Endothelial cell (in vitro differentiated cells): ENCODE measurements at places on chromosomes 5 and 9.

GRCh38 chr5:128407944-128408343 is 130.1 kb downstream of the FBN2 start:
- no peak for DNase-seq

DNA sequence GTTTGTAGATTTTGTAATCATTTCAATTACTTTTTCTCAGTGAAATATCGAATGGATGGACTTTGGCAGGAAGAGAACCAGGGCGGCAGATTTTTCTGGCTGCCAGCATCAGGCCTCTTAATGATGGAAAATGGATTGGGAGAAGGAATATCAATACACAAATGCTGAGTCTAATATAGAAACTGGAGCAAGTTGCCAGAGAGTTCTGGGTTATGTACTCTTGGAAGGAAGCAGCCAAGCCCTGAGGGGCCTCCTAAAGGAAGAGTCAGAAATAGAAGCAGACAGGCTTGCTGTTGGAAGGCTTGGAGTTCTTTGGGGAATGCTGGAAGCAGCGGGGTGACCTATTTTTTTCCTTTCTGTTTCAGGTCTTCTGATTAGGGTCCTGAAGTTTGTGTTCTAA is 428.6 kb downstream of the DMAC1 start:
- DNase-seq = no peak

DNA sequence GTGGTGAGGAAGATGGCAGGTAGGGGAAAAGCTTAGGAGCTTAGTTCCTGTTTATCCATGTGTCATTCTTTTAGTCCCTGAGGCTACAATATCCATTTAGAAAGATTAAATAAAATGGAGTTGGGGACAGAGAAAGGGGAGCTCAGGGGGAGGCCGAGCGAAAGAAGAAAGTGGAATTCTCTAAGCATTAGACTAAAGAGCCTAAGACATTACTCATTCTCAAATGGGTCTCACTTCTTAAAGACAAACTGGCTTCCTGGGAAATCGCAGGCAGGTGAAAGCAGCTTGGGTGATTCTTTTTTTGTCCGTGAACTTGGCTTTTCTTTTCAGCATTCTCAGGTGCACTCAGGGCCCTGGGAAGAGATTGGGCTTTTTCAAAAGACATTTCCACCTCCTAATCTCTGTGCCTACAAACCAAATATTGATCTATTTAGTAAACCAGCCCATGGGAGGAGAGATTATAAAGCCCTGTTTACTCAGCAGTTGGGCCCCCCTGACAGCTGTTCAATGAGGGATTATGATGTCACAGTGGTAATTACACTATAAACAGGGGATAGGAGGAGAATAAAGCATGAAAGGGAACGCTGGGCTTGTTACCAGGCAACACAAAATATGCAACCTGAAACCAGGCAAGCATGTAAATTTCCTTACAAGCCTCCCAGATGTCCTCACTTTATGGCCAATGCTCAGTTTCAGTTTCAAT is 584.0 kb downstream of the ACTL7B start:
- no peak for DNase-seq

DNA sequence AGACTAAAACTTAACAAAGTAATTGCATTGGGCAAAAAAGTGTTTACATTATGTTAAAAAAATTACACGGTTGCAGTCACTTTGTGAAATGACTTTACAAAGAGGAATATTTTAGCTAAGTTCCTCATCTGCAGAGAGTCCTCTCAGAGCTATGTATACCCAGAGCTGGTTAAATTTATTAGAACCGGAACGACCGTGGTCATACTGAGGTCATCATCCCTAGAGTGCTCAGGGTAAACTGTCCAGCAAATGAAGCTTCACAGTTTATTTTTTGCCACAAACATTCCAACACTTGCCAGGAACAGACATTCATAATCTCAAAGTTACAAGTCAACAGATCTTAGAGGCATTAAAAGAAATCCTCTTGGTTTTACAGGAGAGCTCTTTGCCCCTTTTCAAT is 897 bp downstream of the ROPN1L start:
- DNase-seq = no peak

- DNase-seq = no peak
Measured at GRCh38 chr5:64210866-64211265, 45.2 kb downstream of the RNF180 start.

DNA sequence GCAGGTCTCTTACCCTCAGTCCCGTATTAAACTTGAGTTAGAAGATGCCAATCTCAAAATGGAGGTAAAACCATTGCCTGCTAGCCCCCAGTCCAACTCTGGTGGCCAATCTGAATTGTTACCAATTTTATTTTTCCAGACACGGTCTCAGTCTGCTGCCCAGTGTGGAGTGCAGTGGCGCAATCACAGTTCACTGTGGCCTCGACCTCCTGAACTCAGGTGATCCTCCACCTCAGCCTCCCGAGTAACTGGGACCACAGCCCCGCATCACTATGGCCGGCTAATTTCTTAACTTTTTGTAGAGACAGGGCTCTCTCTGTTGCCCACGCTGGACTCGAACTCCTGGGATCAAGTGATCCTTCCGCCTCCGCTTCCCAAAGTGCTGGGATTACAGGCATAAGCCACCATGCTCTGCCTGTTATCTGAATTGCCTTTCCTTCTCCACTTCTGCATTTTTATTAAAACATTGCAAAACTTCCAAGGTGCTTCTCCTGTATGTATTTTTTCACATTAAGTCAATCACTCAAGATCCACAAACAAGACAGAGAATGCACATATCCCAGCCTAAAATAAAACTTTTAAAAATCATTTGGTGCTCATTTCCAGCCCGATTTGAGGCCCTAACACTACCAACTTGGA is 2.3 kb downstream of the FANCC start:
- no peak for DNase-seq

DNA sequence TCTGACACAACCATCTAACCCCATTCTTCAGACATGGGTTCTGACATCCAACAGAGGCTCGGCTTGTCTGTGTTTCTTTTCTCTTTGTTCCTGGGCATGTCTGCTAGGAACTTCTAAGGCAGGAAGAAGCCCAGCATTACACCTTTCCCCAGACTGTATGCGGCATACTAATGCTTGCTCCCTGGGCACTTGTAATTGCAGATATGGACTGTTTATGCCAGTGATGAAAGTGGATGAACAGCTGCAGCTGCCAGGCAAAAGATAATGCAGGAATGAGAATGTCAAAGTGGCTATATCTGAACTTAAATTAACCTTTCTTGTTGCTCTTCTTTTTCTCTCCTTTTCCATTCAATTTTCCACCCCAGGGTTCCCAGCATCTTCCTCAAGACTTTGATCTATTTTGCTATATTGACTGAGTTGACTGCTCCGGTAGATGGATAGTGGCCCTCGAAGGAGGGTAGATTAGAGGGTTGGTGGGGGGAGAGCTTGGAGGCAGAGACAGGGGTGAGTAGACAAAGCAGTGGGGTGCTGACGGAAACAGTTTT is 344.4 kb downstream of the MAN2A1 start:
- DNase-seq = no peak

DNA sequence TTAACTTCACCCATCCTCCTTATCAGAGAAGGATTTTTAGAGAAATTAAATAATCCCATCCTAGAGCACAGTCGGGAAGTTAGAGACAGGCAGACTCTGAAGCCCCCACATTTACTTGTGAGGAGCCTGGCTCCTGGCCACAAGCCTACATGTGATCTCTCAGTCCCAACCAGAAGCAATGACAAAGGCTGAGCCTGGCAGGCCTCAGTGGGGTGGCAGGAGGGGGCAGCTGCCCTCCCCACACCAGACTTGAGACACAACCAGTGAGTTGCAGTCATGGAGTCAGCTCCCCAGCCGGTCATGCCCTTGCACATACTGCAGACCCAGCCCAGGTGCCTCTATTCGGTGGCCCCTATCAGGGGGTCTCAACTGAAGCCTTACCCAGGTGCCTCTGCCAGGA is 11.0 kb downstream of the NAIF1 start:
- no peak for DNase-seq

- DNase-seq = no peak
Measured at GRCh38 chr5:127865273-127865672, 162.1 kb downstream of the CCDC192 start.

DNA sequence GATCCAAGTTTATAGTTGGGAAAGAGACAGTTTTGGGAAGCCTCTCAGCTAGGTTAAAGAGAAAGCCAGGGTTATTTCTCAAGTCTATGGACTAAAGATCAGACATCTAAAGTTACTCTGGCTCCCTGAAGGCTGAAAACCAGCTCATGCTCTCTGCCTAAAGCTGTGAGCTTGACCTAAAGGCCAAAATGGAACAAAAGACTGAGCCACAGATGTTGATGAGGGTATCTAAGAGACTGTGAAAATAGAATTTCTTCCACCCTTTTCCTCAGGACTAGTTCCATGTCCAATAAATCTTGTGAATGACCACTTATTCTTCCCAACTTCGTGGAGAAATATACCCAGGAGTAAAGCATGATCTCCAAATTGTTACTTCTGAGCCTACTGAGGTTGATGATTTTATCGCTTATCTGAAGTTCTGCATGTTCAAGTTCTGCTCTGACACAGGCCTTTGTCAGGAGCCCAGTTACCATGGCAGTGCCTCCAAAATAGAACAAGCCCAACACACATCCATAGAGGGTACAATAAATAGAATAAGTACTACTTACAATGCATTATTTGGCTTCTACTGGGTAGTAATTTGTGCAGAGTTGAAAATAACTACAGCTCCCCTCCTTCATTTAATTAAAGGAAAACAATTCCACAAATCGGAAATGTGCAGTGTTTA is 373.6 kb downstream of the NTRK2 start:
- no peak for DNase-seq

GRCh38 chr9:130172161-130172857 is at the start of gene NCS1:
NCS1 (plus strand) TSS chr9:130172404; CDS start chr9:130172664, 260 bp downstream.
- peak; percentile 58 for DNase-seq

GRCh38 chr9:90420211-90420610 is 222.4 kb downstream of the DIRAS2 start:
- no peak for DNase-seq

DNA sequence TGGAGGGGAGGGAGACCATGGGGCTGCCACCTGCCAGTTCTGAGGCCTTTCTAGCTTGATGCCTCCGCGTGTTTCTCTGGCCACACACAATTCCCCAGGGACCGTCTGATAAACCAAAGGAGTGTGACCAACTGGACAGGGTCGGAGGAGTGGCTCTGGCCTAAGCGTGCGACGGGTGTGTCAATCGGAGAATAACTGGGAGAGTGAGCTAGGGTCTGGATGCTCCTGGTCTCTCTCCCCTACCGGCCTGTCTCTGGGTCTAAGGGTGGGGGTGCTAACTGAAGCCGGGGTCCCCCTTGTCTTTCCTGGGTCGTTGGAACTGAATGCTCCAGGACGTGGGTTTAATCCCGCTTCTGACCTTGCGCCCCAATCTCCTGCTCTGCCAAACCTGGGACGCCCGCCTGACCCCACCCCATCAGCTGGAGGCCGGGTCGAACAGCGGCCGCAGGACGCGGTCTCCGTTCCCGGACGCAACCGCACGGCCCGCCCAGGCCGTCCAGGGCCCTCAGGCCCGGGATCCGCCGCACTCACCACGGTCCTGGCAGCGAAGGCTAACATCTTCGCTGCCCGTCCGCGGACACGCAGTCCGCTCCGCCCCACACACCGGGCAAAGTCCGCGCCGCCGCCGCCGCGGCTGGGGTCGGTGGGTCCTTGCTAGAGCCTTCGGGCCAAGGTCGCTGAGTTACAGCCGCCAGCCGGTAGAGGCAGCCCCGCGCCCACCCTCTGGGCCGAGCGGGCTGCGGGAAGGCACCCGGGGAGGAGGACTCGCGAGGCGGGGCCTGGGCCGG is 447 bp downstream of the CRAT start:
- DNase-seq = no peak

- no peak for DNase-seq
Measured at GRCh38 chr5:1709171-1709803, 90.3 kb downstream of the MRPL36 start.

- DNase-seq = no peak
Measured at GRCh38 chr5:43891112-43891511, 288.1 kb downstream of the NNT start.

GRCh38 chr9:99411068-99411467 is 189.0 kb downstream of the SEC61B start:
- no peak for DNase-seq

DNA sequence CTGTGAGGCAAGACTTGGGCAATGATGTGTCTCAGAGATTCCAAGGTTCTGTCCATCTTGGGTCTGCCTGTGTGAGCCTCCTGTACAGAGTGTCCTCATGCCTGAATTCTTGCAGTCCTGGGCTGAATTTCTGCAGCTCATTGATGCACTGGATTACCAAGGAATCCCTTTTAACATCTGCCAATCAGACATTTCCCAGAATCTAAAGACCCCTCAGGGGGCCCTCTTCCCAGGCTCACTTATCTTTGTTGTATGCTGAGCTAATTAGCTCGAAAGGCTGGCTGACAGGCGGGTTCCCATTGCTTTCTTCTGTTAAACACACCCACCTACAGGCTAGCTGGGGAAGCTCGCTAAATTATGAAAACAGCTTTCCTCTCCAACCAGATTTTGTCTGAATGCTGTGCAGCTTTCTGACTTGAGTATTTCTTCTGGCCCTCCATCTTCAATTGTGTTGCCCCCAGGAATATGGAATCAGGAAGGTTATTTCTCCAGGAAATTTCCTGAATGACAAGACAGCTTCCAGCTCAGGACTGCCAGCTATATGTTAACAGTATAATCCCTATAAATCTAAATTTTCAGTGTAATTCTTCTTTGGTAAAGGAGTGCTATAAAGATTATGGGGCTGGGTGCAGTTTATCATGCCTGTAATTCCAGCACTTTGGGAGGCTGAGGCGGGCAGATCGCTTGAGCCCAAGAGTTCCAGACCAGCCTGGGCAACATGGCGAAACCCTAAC is at the start of gene LIX1:
Gene LIX1, minus strand, starts transcription at position 91 of the 734 bp plus-strand sequence. Its CDS starts 35 bp downstream, at position 56.
- peak; percentile 29 for DNase-seq

- DNase-seq = no peak
Measured at GRCh38 chr5:38643616-38644015, 87.2 kb upstream of the LIFR start.

- DNase-seq = no peak
Measured at GRCh38 chr9:137685741-137686420, 67.1 kb downstream of the EHMT1 start.

DNA sequence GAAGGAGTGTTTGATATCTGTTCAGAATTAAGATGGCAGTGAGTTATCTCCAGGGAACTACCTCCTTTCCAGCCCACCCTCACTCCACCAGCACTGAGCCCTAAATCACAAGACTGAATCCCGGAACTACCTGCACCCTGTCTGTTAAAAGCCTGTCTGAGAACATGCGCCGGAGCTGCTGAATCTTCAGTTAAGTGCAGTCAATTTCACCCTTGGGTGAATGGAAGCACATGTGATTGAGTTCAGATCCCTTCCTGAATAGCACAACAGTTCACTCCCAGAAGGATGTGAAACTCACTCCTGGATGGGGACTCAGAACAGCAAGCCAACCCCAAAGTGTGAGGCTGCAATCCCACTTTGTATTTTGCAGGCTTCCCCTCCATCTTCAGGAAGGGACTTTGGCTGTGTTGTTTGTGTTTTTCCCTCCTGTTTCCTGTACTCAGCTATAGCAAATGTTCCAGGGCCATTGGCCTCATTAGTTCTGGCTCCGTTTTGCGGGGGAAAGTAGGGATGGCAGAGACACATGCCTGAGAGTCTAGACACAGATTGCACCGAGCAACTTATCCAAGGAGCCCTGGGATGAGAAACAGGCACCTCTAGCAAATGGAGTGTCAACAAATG is 43.4 kb downstream of the DPYSL3 start:
- DNase-seq = no peak
